ENCODE measurements at places on chromosomes 1 and 21.
A peak's percentile ranks its signal among the peaks of the same experiment; 100 is the strongest.

- DNase-seq = no peak
Observed at GRCh38 chr1:36864823-36865601, 169.3 kb downstream of the GRIK3 start.

GRCh38 chr1:104056786-104057185 is 307.1 kb downstream of the AMY1C start:
- no peak for DNase-seq

- DNase-seq = no peak
Observed at GRCh38 chr1:111791776-111792175, 36.1 kb downstream of the DDX20 start.

DNA sequence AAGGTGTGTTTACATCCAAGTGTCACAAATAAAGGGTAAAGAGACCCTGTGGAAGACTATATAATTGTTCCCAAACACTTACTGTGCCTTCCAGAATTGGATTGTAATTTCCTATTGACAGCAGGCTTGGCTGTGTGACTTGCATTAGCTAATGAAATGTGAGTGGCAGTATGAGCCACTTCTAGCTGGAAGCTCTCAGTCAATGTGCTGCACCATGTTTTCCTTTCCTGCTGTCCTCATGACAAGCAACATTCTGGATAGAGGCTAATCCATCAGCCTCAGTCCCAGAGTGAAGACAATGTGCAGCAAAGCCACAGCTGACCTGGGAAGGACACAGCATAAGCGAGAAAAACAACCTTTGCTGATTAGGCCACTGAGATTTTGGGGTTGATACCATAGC is 5.9 kb upstream of the FOXJ3 start:
- no peak for DNase-seq

DNA sequence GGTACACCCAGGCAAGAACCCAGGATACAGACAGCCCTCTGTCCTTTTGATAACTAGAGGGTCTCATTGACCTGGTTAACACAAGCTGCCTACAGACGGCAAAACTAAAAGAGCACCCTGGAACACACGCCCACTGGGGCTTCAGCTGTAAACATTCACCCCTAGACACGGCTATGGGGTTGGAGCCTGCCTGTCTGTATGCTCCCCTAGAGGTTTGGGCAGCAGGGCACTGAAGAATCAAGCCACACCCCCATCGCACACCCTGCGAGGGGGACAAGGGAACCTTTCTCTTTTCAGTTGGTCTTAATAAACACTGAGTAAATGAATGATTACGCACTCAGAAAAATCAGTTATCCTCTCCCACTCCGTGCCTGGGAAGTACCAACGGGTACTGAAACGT is 35.5 kb downstream of the LRRC3 start:
- no peak for DNase-seq

- DNase-seq = no peak
Observed at GRCh38 chr1:205972081-205972480, 28.8 kb upstream of the SLC26A9 start.

DNA sequence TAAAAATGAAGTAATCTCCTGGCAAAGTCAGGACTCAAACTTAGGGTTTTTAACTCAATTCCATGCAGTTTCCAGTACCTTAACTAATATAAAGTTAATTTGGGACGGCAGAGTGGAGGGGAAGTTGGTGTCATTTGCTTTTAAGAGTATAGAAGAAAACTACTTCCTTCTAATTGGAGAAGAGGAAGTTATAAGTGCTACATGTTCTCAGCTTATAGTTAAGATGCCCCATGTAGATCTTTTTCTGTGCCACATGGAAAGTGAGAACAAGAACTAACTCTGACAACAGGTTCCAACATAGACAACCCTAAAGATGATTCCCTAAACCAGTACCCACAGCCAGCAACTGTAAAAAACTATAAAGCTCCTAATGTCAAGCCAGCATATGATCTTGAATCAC is 11.5 kb downstream of the RRAGC start:
- no peak for DNase-seq

DNA sequence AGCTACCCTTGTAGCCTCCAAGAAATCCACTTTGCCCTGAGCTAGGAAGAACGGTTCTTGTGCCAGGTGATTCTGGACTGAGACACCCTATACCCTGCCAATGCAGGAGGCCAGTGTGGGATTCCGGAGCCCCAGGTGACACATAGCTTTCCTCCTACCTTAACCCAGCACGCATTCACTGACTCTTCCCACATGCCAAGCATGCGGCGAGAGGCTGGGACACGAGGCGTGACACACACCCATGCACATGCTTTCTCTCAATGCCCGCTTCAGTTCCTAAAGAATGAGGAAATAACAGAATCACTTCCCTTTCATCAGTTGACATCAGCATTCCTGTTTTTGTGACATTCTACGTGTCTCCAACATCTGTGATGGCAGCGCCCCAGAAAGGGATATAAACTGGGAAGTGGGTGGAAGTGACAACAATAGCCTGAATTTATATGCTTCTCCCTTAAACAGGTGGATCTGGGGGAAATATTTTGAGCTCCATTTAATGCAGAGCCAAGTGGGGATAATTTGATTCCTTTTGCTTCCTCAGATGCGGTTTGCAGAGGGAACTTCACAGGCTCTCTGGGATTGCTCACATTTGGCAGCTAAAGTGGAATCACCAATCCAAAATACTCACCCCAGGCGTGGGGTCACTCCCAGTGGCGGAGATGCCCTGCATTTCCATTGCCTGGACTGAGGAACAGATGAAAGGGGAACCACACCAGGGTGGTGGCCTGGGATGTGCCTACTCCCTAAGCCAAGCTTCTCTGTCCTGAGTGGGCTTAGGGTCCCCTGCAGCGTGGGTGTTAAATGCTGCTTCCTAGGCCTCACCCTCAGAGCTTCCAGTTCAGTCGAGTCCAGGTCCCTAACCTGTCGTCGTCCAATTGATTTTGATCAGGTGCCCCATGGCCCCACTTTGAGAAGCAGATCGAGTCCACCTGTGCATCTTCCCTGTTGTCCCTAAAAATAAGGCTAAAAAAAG is 445.1 kb downstream of the SIPA1L2 start:
- DNase-seq = no peak

DNA sequence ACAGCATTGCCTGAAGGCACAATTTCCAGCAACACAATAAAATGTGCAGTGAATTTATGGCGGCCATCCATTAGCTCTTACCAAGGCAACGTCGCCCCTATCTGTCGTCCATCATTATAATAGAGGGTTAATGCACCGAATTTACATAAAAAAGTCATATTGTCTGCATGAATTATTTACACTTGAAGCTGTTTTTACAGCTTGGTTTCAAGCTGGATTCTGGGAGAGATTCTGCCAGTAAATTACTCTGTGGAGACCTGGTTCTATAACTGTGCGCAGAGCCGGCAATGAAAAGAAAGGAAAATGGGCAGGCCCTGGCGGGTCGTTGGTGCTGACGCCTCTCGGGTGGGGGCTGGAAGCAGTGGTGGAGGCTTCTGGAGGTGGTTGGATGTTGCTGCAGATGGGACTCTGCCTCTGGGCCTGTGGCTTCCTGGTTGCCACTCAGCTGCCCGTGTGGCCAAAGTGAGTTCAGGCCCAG is 48.9 kb upstream of the POU3F1 start:
- DNase-seq = peak; percentile 53

GRCh38 chr1:90443354-90443753 is 273.7 kb downstream of the BARHL2 start:
- no peak for DNase-seq

DNA sequence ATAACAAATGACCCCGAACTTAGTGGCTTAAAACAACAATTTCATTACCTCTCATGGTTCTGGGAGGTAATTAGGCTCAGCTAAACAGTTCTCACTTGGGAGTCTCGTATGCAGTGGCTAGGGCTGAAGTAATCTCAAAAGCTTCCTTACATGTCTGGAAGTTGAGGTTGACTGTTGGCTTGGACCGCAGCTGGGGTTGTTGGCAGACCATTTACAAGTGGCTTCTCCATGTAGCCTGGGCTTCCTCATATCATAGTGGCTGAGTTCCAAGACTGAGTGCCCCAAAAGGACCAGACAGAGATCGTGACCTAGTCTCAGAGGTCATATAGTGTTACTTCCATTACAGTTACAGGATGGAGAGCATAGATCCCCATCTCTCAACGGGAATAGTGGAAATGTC is 2.4 kb upstream of the POGZ start:
- DNase-seq = no peak

- DNase-seq = no peak
Observed at GRCh38 chr1:202282596-202283283, 59.0 kb downstream of the UBE2T start.

DNA sequence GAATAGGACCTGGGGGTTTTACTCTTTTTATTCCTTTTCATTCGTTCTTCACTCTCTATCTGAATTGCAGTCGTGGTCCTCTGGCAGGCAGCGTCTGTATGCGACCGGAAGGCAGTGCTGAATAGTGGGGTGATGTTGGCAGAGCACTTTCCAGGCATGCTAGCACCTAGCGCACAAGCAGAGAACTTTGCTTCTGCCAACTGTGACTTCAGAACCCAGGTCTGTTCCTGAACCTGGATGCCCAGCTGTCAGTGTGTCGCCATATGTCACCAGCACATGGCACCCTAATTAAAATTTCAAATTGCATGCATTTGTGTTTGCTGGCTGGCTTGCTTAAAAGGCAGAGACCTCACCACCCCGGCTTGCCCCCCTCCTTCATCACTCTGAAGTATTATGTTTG is 116.2 kb downstream of the NFIA start:
- DNase-seq = no peak

- no peak for DNase-seq
Observed at GRCh38 chr1:247453245-247453644, 4.7 kb downstream of the OR2B11 start.

DNA sequence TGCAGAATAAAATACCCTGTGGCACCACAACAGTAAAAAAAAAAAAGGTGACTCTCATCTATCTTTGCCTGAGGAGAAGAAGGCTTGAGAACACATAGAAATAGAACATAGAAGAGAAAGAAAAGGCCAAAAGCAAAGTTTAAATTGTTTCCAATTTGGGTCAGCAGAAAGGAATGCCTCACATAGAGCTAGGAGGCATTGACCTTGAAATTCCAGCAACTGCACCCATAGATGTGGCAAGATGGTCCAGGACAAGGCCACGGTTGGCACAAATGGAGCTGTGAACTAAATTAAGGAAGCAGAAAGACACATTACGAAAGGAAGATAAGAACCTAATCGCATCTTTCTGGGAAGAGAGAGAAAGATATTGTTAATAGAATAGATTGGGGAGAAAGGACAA is 588.3 kb downstream of the LMO4 start:
- no peak for DNase-seq

DNA sequence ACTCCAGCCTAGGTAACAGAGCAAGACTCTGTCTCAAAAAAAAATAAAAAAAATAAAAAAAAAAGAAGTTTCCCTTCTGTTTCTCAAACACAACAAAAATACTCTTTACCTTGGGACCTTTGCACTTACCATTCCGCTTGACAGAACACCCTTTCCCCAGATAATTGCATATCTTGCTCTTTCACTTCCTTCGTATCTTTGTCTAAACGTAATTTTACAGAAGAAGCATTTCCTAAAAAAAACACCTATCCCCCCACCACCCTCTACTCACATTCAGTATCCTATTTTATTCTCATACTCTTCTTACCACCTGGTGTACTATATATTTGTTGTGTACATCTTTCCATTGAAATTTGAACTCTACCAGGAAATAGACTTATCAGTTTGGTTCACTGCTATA is 32.7 kb downstream of the ASH1L start:
- no peak for DNase-seq

- no peak for DNase-seq
Observed at GRCh38 chr1:80993154-80993980, 807.4 kb upstream of the ADGRL2 start.

- DNase-seq = no peak
Observed at GRCh38 chr21:31151156-31152045, 113.1 kb upstream of the KRTAP19-8 start.

GRCh38 chr21:38639571-38640354 is 141.5 kb upstream of the ERG start:
- no peak for DNase-seq

DNA sequence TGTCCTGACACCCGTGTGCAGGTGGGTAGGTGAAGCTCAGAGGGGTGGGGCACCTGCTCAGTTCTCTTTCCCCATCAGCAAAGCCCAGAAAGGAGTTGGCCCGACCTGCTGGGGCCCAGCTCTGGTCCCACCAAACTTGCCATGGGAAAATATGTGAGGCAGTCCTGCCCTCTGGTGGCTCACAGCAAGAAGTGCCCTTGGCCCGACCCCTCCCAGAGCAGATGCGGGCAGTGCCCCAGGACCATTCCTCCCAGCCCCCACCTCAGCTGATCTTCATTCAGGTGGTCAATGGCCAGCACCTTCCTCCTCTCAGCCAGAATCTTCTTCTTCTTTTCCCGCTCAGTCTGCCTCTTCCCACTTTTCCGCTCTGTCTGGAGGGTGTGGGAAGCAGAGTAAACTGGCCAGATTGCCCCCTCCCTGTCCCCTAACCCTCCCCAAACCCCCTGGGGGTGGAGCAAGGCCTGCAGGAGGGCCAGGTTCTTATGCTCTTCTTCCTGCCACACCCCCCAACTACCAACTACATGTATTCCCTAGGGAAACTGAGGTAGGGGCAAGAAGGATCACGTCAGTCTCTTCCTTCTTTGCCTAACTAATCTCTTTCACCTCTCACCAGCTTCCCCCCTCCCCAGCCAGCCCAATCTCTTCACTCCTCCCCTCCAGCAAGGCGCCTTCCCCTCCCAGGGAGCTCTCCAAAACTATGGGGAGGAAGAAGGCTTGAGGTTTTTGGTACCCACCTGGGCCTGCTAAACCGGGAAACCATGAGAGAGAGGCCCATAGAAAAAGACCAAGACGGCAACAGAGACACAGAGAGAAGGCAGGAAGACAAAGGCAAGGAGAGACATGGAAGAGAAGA is 15.6 kb downstream of the TNNT2 start:
- peak; percentile 81 for DNase-seq

DNA sequence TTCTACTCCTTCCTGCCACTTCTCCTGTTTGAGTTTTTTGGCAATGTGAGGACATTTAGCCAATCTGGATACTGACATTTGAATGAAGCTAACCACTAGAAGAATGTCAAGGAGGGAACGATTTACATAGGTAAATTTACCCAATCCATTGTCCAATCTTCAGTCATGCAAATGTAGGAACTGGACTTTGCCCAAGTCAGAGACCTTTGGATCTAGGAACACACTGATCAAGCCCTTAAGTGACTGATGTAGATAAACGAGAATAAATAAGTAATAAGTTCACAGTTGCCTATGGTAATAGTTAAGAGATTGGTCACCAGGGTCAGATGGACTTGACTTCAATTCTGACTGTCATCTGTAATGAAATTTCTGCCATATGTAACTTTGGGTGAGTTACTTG is 177.6 kb downstream of the FGGY start:
- no peak for DNase-seq

DNA sequence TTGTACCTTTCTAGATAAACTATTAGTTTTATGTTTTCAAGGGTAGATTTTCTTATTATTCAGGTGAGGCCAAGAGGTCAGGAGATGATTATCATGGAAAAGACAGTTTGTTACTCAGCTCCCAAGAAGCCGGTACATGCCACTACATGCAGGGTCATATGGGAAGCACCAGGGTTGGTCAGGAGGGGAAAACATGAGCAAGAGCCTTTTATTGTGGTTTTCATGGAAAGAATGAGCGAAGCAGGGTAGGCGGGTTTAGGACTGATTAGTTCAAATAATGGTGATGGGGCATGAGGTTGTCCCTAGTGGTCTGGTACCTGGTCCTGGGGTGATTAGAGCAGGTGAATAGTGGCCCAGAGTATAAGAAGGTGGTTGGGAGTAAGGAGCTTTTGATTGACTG is 189.9 kb downstream of the APP start:
- DNase-seq = no peak
